ENCODE measurements at places on chromosomes 1 and 21.

DNA sequence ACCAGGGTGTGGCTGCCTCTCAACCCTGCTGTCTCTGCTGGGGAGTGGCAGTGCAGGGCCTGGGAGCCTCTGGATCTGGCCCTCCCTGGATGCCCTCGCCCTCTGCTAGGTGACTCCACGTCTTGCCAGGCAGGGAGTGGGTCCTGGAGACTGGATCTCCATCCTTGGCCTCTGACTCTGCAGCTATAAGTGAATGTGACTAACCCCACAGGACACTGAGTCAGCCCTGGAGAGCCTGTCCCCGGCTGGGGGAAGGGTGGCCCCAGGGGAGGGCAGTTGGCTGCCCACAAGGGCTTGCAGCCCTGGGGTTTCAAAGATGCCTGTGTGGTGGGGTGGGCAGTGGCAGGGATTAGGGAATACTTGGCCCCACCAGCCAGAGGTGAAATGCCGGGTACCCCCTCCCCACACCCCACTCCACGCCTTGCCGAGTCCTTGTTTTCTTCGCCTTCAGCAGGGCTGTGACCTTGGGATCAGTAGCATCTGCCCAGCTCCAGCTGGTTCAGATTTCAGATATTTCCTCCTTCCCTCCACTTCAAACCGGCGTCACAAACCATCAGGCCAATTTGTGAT, 1.9 kb upstream of the MYBPH start:
- no peak for DNase-seq

DNA sequence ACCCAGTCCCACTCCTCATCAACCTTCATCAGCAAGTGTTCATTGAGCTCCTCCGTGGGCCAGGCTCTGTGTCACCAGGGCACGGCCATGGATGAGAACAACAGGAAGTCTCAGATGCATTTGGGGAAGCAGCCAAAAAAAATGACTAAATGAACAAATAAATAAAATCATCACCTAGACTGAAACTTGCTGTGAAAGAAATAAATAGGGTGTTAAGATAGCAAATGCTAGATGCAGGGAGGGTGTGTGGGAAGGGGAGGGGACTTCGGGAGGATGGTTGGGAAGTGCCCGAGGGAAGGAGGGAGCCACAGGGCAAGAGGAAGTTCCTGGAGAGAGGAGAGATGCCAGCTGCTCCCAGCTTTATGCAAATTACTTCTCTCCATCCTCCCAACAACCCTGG, 696.7 kb downstream of the PTPRU start:
- DNase-seq, result no peak

DNA sequence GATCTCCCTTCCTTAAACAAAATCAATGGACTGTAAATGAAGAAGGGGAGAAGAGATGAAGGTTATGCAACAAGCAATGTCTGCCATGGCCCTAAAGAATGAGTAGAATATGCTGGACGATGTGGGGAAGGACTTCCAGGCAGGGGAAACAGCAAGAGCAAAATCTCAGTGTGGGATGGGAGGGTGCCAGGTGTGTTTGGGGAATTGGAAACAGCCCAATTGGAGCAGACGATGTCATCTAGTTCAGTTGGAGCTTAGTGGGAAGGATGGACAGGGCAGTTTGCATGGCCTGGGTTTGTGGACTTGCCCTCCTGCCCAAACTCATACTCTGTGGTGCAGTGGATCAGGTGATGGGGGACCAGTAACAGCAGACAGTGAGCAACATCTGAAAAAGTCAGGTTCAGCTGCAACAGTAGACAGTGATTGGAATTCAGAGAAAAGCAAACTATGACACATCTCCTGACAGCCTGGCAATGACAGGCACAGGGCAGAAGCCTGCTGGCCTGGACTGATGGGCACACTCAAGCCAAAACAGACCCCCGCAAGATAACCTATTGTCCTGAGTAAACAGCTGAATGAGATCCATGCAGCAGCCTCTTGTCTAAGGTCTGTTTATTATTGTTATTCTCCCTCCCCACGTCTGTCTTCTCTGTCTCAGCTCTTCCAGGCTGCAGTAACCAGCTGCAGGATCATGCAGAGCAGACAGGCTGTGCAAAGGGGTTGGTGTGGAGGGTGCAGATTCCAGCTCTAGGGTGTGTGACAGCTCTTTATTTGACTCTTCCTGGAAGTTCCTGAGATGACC, 50.5 kb upstream of the PRELP start:
- DNase-seq, result no peak

DNA sequence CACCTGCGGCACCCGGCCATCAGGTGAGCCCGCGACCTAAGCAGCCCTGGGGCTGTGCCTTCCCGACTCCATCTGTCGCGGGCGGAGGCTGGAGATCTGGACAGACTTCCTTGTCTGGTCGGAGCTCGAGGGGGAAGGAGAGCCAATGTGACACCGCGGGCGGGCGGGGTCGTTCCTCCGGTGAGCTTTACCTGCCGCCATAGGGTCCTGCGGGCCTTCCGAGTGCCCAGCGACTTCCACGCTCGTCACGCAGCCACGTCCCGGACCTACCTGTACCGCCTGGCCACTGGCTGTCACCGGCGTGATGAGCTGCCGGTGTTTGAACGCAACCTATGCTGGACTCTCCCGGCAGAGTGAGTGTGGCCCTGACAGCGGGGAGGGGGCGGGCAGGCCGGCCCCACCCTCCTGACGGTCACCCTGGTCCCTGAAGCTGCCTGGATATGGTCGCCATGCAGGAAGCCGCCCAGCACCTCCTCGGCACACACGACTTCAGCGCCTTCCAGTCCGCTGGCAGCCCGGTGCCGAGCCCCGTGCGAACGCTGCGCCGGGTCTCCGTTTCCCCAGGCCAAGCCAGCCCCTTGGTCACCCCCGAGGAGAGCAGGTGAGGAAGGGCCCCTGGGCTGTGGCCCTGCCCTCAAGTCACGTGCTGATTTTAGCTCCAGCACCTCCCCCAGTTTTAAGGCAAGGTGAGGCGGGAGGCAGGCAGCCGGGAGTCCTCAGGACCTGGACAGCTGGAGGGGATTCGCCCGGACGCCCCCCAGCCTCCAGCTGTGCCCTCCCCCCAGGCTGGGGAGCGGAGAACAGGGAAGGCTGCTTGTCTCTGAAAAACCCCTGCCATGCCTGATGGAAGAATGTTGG, 1.1 kb downstream of the PUSL1 start:
- DNase-seq, result no peak

- no peak for DNase-seq
Measured at GRCh38 chr1:220529521-220530020, 1.6 kb downstream of the MARK1 start.

GRCh38 chr1:39183503-39184353, 20.8 kb upstream of the MACF1 start:
- peak; percentile 64 for DNase-seq

DNA sequence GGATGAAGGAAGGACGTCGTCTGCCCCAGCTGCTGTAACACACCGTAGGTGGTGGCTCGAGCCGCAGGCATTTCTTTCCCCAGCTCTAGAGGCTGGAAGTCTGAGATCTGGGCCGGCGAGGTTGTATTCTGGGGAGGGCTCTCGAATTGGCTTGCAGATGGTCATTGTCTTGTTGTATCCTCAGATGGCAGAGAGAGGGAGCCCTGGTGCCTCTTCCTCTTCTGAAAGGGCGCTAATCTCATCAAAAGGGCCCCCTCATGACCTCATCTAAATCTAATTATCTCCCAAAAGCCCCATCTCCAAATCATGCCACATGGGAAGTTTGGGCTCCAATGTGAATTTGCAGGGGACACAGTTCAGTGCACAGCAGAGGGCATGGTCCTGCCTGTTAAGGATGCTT, 109.0 kb downstream of the SIK1 start:
- DNase-seq, result no peak

- no peak for DNase-seq
Measured at GRCh38 chr1:218462587-218462986, 117.5 kb downstream of the TGFB2 start.

GRCh38 chr1:181151378-181152326, 63.2 kb downstream of the IER5 start:
- DNase-seq, result no peak

GRCh38 chr1:9186082-9186859, 48.3 kb upstream of the H6PD start:
- DNase-seq, result no peak

GRCh38 chr1:39910263-39910662, 8.5 kb upstream of the MYCL start:
- DNase-seq, result no peak

- no peak for DNase-seq
Measured at GRCh38 chr1:209268479-209268878, 315.0 kb upstream of the CAMK1G start.

- DNase-seq, result no peak
Measured at GRCh38 chr1:51924455-51924854, 45.9 kb upstream of the NRDC start.

DNA sequence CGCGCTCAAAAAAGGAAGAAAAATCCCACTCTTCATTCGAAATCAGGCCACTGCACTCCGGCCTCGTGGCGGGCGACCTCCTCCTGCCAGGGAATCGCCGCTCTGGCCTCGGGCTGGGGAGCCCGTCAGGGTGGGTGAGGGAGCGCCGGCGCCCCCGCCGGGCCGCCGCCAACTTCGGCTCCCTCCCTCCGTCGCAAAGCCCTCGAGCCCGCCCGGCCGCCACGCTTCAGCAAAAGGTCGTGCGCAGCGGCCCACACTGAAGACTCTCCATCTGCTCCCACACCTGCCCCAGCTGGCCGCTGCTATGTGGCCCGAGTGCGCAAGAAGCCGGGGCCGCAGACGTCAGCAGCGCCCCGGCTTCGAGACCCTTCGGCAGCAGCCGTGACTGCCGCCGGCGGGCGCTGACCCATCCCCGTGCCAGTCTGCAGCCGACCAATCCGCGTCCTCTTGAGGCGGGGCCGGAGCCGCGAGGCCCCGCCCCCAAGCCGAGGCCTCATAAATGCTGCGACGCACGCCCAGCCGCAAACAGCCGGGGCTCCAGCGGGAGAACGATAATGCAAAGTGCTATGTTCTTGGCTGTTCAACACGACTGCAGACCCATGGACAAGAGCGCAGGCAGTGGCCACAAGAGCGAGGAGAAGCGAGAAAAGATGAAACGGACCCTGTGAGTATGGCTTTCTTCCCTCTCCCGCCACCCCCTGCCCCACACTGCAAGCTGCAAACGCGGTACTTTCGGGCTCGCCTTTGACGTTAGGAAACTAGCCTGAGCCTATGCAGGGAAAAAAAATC, at the start of gene RGS2:
RGS2 (plus strand) TSS at position 522 of the 789 bp plus-strand sequence; CDS start at position 555, 33 bp downstream.
- DNase-seq, result peak; percentile 78

DNA sequence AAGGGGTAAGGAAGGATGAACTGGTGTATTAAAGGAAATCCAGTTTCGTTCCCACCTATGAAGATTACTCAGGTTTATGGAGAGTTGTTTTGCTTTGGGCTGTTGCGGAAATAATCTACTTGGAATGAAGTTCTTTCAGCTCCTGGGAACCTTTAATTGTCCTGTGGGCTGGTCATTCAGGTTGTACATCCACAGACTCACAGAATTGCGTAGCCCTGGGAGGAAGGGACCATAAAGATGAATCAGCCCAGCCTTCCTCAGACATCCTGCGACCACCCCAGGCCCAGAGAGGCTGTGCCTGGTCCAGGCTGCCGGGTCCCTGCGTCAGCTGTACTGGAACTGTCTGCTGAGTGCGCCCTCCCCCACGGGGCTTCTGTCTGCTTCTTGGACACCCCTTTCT, 72.7 kb downstream of the GALNT2 start:
- DNase-seq, result no peak

GRCh38 chr1:229253151-229253974, 17.5 kb upstream of the RAB4A start:
- DNase-seq, result no peak

DNA sequence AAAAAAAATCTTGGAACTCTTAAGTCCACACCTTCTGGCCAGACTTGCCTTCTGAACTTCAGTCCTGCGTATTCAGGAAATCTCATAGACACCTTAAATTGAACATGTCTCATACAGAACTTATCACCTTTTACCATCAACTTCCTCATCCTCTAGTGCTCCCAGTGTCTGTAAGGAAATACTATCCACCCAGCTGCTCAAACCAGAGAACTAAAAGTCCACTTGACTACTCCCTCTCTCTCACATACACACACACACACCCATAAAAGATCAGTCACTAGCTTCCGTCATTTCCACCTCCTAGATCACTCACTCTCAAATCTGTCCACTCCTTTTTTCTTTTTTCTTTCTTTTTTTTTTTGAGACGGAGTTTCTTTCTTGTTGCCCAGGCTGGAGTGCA, 10.9 kb upstream of the CAP1 start:
- DNase-seq, result no peak

- no peak for DNase-seq
Measured at GRCh38 chr1:246784621-246785493, 60.6 kb downstream of the SCCPDH start.

DNA sequence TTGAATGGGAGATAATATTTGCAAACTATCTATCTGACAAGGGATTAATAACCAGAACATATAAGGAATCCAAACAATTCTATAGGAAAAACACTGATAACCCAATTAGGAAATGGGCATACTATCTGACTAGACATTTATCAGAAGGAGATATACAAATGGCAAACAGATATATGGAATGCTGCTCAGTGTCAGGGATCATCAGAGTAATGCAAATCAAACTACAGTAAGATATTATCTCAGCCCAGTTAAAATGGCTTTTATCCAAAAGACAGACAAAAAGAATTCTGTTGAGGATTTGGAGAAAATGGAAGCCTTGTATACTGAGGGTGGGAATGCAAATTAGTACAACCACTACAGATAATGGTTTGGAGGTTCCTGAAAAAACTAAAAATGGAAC, 758.0 kb upstream of the B3GALT2 start:
- no peak for DNase-seq

- DNase-seq, result peak; percentile 23
Measured at GRCh38 chr1:13813398-13814012, 113.5 kb downstream of the PRDM2 start.

GRCh38 chr1:174689524-174689923, 241.8 kb downstream of the GPR52 start:
- no peak for DNase-seq

- DNase-seq, result no peak
Measured at GRCh38 chr1:110637475-110637874, 31.3 kb upstream of the KCNA2 start.

- DNase-seq, result no peak
Measured at GRCh38 chr1:174044418-174045222, 22.5 kb upstream of the RC3H1 start.

- no peak for DNase-seq
Measured at GRCh38 chr1:63795455-63795854, 21.6 kb downstream of the ROR1 start.

- DNase-seq, result no peak
Measured at GRCh38 chr1:160644399-160644798, 2.4 kb downstream of the SLAMF1 start.

DNA sequence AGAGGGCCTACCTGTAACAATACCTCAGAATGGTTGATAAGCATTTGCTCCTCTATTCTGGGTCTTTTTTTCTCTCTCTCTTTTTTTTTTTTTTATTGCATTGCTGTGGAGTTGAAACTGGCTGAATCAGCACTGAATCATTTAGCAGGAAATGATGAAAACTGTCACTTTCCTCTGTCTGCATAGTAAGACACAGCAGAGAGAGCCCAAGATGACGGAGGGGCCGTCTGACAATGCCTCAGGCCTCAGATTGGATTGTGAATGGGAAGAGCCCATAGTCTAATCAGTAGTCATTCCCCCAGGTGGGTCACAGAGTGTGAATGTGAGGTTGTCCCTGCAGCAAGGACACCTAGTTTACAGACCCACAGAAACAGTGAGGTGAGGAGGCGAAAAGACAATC, 193.2 kb upstream of the PLXNA2 start:
- DNase-seq, result no peak

All from stimulated activated CD4-positive, alpha-beta T cell treated with anti-CD3 and anti-CD28 coated beads, Interleukin-15, amount 100 ng/mL, for 1 hour (primary cell).